ENCODE measurements at places on chromosomes 6 and 20.

DNA sequence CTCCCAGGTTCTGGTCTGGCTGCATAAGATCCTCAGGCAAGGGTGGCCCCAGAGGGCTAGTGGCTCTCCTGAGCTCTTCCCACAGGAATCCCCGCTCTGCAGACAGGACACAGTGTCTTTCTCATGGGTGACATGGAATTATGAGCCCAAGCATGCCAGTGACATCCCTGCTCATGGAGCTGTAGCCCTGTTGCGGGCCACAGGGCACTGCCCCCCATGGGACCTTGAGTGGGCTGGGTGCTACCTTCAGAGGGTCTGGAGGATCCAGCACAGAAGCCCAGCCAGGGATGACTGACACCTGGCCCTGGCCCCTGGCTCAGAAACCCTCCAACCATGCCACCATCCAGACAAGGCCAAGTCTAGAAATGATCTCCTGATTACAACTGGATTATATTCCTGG, 657.5 kb upstream of the DEFB115 start:
- no peak for DNase-seq

DNA sequence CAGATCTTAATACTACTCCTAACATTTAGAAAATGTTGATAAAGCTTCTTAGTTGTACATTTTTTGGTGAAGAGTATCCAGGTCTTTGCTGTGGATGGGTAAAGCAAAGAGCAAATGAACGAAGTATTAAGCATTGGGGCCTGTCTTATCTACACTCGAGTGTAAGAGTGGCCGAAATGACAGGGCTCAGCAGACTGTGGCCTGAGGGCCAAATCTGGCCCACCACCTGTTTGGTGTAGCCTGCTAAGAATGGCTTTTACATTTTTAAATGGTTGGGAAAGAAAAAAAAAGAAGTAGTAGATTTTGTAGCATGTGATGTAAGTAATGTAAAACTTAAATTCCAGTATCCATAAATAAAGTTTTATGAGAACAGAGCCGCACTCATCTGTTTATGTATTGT, 19.4 kb upstream of the MAPK13 start:
- no peak for DNase-seq

- no peak for DNase-seq
These were observed 232.4 kb downstream of the SAMD5 start for GRCh38 chr6:147740916-147741315.

- DNase-seq = no peak
These were observed 433.7 kb upstream of the CHD6 start for GRCh38 chr20:42051921-42052320.

DNA sequence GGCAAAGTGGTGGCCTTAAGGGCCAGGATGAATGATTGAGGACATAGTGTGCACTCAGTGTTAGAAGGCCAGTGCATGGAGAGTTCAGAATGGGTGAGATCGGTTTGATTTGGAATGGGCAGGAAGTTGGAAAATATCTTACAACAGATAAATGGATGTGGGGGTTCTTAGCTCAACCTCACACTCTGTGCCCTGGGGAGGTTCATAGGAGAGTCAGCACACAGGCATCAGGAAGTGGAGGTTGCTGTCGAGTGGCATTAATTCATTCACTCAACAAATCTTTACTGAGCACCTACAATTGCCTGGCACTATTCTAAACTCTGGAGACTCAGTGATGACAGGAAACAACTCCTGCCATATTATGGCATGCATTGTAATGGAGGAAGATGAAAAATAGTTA, 313.7 kb upstream of the SUPT3H start:
- no peak for DNase-seq

DNA sequence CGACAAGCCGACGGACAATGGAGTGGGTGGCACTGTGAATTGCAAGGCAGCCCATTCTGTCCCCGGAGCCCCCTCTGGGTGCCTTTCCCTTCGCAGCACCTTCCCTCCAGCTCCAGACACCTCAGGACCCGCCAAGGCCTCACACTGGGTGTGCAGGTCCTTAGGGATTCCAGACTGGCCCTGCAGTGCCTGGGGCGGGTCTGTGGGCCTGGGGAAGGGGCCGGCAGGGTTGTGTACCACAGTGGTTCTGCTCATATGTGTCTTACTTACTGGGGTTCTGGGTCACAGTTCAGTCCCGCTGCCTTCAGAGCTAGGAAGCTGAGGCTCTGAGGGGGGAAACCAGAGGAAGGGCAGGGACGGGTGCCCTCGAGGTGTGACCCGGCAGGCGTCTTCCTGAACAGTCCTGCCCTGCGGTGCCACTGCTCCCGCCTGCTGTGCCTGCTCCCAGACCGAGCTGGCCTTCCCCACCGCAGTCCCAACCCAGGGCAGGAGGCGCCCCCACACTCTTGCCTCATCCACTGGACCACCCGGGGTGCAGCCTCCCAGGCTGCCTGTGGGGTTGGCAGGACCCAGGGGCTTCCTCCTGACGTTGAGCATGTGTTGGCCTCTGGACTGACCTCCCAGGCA, 16.3 kb upstream of the SLCO4A1 start:
- no peak for DNase-seq

GRCh38 chr6:6405997-6406714, 85.7 kb upstream of the F13A1 start:
- no peak for DNase-seq

GRCh38 chr6:137197684-137198645, 21.2 kb downstream of the IFNGR1 start:
- DNase-seq = no peak

DNA sequence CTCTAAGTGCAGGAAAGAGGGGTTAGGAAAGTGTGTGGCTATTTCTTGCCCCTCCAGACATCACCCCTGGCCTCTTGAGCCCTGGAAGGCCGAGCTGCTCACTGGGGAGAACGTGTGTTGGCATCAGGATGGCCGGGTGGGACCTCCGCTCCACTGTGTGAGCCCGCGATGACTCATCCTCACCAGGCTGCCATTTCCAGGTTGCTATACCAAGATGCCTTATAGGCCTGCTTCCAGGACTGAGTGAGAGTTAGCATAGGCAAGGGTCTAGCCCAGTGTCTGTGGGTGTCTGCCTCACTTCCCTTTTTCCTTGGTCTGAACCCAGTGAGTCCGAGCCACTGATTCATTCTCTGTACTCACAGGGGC, 105.0 kb downstream of the MRPL14 start:
- DNase-seq = no peak

DNA sequence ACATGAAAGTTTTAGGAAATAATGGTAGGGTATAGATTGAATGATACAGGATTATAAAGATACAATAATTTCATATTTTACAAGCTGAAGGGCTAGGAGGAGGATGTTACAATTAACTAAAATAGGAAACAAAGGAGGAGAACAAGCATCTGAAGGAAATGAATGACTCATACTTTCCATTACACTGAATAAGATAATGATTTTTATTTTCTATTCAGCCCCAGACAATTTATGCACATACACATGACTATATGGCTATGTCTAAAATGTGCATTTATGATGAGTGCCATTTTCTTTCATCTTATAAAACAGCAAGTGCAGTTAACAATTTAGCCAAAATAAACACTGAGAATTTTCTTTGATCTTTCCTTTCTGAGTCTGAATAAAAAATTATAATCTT, 994.6 kb upstream of the ADGRB3 start:
- no peak for DNase-seq

DNA sequence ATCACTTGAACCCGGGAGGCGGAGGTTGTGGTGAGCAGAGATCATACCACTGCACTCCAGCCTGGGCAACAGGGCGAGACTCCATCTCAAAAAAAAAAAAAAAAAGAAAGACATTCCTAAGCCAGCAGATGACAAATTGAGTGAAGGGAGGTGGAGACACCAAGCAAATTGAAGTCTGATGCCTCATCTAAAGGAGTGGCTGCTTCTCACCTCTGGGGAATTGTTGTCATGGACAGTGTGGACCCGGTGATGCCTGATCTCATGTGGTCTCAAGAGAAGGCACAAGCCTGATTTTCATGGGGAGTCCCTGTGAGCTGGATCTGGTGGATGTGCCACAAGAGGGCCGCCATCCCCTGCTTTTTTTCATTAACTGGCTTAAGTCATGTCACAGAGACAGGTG, 272.0 kb downstream of the ZNF217 start:
- DNase-seq = no peak

- no peak for DNase-seq
These were observed 68.9 kb downstream of the PERP start for GRCh38 chr6:138038142-138038870.

- DNase-seq = no peak
These were observed 106.7 kb upstream of the CENPW start for GRCh38 chr6:126233192-126233591.

GRCh38 chr20:1083431-1084080, 34.8 kb upstream of the PSMF1 start:
- no peak for DNase-seq

GRCh38 chr6:131400779-131401496, 172.1 kb upstream of the ARG1 start:
- DNase-seq = no peak

All from CD4-positive, alpha-beta T cell treated with Interleukin-12 subunit alpha and Interleukin-12 subunit beta, for 1 hour (primary cell).